ENCODE measurements at places on chromosomes 11 and 22. TPM values are rescaled to one million over a fixed set of nuclear protein-coding genes. Genes with fewer than 3 reads are reported as not detected.

MRGPRX4 gene
- total RNA-seq: not detected

- peak; percentile 70 for DNase-seq
These were observed 9.4 kb upstream of the PPM1F start for GRCh38 chr22:21961886-21962654.

- DNase-seq: no peak
These were observed 38.7 kb downstream of the REXO2 start for GRCh38 chr11:114478001-114478410.

GRCh38 chr11:71076525-71077304 lies 175.7 kb downstream of the SHANK2 start:
- no peak for DNase-seq

- no peak for DNase-seq
These were observed 1462.9 kb upstream of the RAG2 start for GRCh38 chr11:38060920-38061319.
